Cardiac septum (tissue), 1 donor: ENCODE measurements at places on chromosomes 16 and 17. TPM values are rescaled to one million over a fixed set of nuclear protein-coding genes. Genes with fewer than 3 reads are reported as not detected.

The TMEM114 gene
- total RNA-seq = not detected

The CIBAR2 gene
- total RNA-seq = not detected

The PPP1R1B gene
- total RNA-seq = 1.2 TPM

The SLC5A11 gene
- not detected for total RNA-seq

- DNase-seq = no peak
Measured at GRCh38 chr17:61442136-61442775, 10.0 kb upstream of the TBX4 start.

DNA sequence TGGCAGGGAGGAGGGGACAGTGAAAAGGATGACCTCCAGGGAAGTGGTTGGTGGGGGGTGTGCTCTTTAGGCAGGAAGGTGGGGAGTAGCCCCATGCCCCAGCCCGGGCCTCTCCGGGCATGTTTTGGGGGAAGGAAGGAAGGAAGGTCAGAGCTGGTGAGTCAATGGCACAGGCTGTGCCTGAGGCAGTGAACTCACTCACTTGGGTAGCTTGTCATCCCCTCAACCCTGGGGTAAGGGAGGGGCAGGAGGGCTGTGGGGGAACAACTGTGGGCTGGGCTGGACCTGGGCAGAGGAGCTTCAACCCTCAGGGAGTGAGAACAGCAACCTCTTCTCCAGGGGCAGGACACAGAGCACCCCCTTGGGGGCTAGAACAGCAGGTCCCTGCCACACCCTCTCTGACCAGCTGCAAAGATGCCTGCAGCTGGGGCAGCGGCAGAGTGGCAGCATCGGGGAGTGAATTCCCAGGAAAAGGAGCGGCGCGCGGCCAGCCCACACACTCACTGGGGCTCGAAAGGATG, 6.3 kb downstream of the CSF3 start:
- DNase-seq = no peak

- DNase-seq = peak; percentile 91
Measured at GRCh38 chr16:66270333-66270927, 96.1 kb upstream of the CDH5 start.

DNA sequence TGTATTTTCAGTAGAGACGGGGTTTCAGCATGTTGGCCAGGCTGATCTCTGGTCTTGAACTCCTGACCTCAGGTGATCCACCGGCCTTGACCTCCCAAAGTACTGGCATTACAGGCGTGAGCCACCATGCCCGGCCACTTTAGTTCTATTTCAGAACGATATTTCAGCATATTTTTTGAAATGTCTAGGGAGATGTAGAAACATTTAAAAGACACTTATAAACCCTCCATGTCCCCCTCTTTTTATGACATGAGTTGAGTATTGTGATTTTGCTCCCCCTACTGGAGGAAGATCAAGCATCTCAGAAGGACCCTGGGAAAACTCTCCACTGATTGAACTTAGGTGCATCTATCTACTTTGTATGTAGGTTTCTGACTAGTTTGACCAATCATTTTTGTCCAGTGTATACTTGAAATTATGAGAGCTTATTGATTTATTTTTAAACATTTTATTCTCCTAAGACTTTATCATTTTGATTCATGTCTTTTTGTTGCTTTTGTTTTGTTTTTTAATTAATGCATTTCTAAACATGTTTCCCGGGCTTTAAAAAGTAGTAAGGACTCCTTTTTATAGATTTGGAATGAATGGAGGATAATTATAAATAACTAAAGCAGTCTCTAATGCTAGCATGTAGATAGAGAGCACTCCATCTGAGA, 105.1 kb downstream of the CHD9 start:
- no peak for DNase-seq

DNA sequence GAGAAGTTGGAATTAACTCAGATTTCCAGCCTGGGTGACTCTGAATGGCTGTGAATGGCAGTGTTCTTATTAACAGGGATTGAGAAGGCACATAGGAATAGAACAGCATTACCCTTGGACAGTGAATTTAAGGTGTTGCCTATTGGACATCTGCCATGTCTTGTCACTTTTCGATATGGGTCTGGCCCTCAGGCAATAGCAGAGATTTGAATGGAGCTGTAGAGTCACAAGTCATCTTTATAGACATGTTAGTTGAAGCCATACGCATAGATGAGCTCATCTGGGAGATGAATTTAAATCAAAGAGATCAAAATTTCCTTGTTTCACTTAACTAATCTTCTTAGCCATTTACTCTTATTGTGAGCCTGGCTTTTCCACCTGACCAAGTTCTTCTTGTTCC, 14.9 kb upstream of the DHRS11 start:
- no peak for DNase-seq

DNA sequence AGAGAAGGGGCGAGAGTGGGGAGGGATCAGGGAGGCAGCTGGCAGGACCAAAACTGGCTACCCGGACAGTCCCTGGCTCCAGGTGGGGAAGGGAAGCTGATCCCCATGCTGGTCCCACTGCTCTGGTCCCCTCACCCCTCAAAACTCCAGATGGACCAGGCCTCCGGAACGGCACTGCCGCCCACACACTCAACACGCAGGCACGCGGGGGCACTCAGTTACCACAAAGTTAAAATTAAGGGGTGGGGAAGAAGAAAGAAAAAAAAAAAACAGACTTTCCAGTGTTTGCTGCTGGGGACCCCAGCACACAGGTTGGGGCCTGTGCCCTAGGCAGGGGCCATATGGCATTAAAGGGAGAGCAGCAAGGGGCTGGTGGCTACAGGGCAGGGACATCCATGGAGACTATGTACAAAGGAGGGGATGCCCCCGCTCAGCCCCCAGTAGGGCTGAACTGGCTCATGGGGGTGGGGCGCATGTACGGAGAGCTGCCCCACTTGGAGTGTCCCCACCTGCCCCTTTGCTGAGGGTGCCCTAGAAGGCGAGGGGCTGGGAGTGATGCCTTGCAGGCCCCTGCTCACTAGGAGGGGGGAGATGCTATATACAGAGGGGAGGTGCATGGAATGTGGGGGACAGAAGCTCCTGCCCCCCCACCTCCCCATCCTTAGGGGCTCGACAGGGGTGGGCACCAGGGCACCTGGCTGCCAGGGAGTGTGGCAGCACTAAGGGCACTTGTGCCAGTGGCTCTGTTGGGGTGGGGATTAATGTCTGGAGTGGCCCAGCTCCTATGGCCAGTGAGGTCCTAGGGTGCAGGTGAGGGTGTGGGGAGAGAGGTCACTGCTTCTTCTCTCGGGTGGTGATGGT, 5.6 kb downstream of the TP53I13 start:
- DNase-seq = peak; percentile 69

DNA sequence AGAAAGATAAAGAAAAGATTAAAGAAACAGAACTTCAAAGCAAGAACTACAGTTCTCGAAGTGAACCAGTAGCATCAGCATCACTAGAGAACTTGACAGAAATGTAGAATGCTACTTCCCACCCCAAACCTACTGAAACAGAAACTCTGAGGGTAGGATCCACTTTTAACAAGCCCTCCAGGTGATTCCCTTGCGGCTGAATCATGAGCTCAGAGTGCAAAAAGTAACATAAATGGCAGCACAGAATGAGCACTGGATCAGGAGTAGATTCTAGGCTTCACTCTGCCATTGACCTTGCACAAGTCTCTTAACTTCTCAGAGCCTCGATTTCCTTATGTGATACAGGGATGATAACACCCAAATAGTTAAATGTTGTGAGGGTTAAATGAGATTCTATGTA, 5.8 kb downstream of the TOM1L2 start:
- DNase-seq = no peak

GRCh38 chr17:56593646-56594319, at the start of gene NOG:
Gene NOG (plus strand): TSS chr17:56593699. CDS start chr17:56594224, 525 bp downstream.
- no peak for DNase-seq
